ENCODE measurements at places on chromosomes 5 and 9.

DNA sequence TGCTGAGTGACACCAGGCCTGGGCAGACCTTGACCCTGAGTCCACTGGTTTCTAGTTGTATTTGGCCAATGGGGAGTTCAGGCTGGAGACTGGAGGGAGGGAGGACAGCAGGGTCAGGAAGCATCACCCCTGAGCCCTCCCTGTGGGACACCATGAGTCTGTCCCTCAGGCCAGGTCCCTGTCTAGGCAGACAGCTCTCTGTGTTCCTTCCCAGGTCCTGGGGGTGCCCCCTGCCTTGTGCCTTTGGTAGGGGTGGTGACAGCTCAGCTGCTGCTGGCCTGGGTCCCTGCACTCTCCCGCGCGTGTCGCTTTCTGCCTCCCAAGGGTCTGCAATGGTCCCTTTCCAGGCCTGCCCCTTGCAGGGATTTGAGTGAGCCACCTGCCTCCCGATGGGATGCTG is 125.5 kb downstream of the OLFM1 start:
- no peak for DNase-seq

DNA sequence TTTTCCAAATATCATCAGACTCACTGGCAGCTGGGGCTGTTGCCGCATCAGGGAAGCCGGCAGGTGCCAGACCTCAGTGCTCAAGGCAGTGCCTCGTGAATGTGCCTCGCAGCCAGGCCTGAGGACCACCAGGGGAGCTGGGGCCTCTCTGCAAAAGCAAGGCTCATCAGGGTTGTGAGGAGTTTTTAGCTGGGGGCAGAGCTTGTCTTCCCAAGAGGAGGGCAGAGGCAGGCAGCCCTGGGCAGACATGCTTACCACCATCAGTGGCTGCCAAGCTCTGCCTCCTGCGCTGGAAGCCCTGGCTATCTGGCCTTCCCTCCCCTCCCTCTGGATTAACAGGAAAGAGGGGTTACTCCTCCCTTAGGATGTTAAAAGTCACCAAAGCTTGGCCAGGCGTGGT is 8.8 kb upstream of the TBC1D9B start:
- DNase-seq, result no peak

DNA sequence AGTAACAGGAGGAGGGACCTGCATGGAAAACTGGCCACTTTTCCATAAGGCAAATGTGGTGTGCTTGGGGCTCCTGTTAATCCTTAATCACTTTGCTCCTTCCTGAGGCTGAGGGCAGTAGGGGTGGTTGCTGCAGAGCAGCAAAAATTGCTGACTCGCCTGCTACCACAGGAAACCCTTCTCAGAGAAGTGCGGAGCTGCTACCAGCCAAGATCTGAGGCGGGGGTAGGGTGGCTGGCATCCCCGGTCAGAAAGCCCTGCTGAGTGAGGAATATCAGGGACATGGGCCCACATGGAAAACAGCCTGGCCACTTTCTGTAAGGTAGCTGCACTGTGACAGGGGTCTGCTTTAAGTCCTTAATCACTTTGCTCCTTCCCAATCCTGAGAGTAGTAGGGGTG is 192.4 kb upstream of the GHR start:
- no peak for DNase-seq

GRCh38 chr5:137651022-137651421 is 84.9 kb downstream of the KLHL3 start:
- DNase-seq, result no peak

DNA sequence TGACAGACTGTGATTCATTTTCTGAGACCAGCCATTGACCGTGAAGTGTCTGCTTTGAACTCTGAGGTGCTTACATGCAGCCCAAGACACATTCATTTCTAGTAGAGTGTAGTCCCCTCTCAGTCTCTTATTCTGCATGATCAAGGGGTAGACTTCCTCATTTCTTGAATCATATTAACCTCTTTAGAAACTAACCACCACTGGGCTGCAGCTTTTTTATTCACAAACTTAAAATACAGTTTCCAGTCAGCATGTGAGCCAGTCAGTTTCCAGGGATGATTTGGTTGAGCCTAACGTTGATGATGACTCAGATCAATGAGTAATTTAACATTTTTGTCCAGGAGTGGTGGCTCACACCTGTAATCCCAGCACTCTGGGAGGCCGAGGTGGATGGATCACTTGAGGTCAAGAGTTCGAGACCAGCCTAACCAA is 59.2 kb downstream of the OTULIN start:
- no peak for DNase-seq

DNA sequence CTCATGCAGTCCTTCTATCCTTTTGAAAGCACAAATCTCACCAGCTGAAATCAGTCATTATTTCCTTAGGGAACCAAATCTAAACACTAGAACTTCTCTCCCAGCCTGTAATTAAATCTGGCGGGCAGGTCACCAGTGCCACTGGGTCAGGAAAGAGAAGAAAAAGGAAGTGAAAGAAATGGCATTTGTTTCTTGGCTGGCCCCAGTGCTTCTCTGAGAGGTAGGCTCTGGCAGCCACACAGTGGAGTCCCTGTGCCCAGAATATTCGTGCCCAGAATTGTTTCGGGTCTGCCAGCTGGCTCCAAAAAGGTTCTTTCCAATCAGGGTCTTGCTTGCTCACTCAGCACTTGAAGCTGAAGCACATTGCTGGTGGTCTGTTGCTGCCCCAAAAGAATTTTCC is 133.9 kb upstream of the MTAP start:
- no peak for DNase-seq

GRCh38 chr5:61704289-61704688 is 372.2 kb downstream of the ZSWIM6 start:
- no peak for DNase-seq

GRCh38 chr5:79547982-79548381 is 34.0 kb upstream of the HOMER1 start:
- no peak for DNase-seq

- peak; percentile 69 for DNase-seq
Measured at GRCh38 chr9:38160613-38161215, 91.7 kb upstream of the SHB start.

- no peak for DNase-seq
Measured at GRCh38 chr9:110099236-110100095, 108.5 kb downstream of the C9orf152 start.

DNA sequence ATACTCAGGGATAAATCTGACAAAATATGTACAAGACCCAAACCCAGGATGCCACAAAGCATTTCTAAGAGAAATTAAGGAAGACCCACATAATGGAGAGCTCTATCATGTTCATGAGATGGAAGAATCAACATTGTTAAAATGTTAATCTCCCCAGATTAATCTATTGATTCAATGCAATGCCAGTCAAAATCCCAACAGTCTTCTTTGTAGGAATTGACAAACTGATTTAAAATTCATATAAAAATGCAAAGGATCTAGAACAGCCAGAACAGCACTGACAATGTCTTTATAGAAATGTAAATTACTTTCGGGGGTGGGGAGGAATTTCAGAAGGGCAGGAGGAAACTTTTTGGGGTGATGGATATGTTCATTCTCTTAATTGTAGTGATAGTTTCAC is 281.6 kb upstream of the SEMA6A start:
- no peak for DNase-seq

DNA sequence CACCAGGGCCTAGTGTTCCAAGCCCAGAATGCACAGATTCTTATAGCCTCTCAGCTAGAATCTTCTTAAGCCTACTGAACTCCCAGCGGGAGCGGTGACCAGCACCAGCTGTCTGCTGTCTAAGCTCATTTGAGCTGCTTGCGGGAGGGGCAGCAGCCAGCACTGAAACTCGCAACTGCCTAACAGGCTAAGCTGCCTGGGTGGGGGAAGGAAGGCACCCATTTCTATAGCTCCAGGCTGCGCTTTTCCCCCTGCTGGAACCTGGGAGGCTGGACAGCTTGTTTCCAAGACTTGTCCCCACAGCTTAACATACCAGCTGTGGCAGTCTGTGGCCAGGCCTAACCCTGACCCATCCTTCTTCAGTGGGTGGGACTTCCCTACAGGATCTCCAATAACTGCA is 512.9 kb downstream of the EFNA5 start:
- no peak for DNase-seq

DNA sequence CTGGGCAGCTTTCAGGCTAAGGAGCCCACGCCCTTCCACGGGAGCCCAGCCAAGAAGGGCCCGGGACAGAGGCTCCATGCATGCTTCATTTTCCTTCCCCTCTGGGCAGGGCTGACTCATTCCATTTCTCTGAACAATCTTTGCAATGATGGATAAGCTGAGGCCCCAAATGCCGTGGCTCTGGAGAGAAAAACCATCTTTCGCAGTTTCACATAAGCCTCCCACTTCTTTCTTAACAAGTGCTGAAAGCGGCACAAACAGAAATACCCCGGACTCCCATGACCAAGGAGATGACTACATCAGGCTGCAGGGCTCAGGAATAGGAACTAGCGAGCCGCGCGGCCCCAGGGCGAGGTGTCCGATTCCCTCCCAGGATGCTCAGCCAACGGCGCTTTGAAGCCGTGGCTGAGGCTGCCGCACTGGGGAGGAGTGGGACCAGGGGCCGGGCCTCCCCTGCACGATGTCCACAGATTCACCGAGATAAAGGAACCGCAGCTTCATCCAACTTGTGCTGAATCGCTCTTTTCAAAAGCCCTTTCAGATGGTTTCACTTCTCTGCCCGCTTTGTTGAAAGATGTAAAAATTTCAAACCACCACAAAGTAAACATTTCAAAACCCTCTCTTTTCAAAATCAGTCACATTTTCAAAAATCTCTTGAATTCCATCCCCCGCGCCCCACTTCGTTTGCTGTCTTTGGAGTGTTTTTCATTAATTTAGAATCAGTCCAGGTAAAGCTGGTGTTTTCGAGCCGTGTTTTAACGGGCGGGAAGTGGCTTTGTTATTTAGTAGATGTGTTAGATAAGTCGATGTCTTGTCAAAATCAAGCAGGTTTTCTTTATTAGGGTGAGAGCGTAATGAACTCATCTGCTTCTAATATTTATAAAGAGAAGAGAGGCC is 96.5 kb upstream of the LMX1B start:
- DNase-seq, result peak; percentile 51

DNA sequence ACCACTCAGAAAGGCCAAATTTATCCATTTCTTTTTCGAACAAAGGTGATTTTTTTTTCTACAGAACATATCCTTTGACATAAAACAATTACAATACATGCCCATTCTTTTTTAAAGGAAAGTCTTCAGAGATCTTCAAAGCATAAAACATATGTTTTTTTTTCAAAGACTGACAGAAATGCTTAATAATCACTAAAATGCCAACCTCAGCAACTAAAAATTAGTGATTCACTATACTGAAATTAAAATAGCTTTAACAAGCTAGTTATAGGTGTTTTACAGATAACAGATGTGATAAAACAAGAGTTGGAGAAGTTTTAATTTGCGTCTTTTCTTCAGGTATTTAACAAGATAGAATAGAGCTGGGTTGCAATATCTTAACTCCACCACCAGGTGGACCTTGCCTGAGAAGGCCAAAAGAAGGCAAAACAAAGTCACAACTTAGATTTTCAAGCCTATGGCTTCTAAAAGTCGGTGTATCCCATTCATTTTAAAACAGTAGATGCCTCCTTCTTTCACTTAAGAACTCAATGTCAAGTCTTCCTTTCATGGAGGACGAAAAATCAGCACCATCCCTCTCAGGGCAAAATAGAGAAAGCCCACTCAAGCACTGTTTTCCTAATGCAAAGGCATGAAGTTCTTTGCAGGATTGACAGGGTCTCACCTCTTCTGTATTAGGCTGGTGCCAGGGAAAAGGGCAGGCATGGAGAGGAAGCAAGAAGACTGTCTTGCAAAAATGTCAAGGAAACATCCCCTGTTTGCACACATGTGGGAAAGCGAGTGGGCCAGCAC is 31.1 kb upstream of the CPLX2 start:
- no peak for DNase-seq

DNA sequence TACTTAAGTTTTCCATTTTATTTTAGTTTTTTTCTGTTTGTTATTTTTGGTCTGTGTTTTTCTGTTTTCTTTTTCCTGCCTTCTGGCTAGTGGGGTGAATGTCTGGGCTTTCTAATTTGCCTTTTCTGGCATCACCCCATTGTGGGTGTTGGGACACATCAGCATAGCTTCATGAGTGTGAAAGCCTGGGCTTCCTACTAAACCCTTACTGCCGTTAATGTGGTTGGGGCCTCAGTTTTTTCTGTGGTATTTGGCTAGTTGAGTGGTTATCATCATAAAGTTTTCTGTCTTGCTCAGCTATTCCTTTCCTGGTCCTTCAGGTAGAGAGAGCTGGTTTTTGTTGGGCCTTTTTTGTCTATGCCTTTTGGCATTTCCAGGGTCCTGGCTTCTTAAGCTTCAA is 21.4 kb downstream of the C5orf47 start:
- DNase-seq, result no peak

GRCh38 chr5:21665524-21665923 is 1187.6 kb downstream of the CDH12 start:
- no peak for DNase-seq

GRCh38 chr5:150318613-150319483 is 16.1 kb upstream of the ARSI start:
- no peak for DNase-seq

- DNase-seq, result no peak
Measured at GRCh38 chr9:109020581-109021511, 7.5 kb upstream of the CTNNAL1 start.

GRCh38 chr5:89395111-89395510 is 512.1 kb upstream of the MEF2C start:
- no peak for DNase-seq

DNA sequence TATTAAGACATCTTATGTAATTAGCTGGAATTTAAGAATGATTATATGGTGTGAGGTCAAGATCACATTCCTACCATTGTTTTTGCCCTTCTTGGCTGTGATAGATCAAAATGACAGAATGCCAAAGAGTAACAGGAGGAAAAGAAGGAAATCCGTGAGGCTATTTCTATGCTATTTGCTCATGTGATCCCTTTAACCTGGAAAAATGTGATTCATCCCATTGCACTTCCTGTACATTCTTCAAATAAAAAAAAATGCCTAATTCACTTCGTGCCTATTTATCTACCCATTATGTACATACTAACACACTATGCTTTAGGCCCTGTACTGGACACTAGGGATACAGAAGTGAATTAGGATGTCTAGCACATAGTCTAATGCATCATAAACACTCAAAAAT is 154.1 kb upstream of the PAPPA start:
- DNase-seq, result no peak

- DNase-seq, result no peak
Measured at GRCh38 chr5:4372481-4372880, 767.6 kb upstream of the ADAMTS16 start.

- DNase-seq, result no peak
Measured at GRCh38 chr5:94670726-94671125, 52.3 kb downstream of the SLF1 start.

GRCh38 chr5:110644357-110644756 is 82.1 kb downstream of the TMEM232 start:
- DNase-seq, result no peak

DNA sequence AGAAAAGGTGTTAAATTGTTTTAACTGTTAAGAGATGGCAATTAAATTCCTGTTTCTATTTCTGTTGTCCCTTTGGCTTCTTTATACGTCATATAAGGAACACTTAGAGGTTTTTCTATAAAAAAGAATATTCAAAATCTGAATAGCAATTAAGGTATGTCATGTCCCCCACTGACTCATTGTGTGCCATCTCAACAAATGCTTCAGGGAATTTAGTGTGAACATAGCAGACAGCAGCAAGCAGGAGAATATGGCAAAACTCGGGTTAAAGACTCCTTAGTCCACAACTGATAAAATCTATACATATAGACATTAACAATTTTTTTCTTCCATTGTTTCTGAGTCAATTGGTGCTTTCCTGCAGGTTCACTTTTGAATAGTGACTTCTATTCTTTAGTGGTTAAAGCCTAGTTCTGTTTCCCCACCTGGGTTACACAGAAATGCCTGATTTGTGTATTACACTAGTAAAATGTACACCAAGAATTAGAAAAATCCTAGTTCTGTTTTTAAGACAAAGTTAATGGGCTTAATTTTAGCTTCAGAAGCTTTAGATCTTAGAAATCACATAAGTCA is 17.9 kb upstream of the RPS23 start:
- DNase-seq, result no peak
